ENCODE measurements at places on chromosomes 11 and 22. TPM values are rescaled to one million over a fixed set of nuclear protein-coding genes. Genes with fewer than 3 reads are reported as not detected.
A peak's percentile ranks its signal among the peaks of the same experiment; 100 is the strongest.

- H3K27ac ChIP-seq = no peak overlapping the region
- no peaks in the 10 kb centered on the region for H3K36me3 ChIP-seq
- no peak overlapping the region for H3K4me3 ChIP-seq
- no peak for DNase-seq
Observed at GRCh38 chr11:119983240-119983732, 154.6 kb downstream of the TRIM29 start.

DNA sequence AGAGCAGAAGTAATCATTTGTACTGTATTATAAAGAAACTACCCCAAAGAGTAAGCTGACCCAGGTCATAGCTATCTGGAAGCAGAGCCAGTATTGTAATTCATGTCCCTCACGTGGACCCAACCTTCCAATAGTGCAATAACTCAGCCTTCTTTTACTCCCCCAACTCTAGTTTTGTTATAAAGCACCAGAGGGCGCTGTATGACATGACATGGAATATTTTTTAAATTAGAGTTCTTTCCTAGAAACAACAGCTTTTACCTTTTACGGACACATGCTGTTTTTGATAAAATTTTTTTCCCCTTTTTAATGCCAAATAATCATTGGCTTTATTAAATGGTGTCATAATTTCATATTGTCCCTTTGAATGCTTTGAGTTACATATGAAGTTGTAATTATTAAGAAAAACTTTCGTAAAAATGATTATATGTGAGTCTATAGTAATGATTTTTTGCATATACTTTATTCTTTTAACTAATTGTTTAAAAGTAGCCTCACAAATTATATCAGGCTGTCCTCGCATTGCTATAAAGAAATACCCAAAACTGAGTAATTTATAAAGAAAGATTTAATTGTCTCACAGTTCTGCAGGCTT, 76.9 kb downstream of the DKK3 start:
- H3K27me3 ChIP-seq = no peaks in the 10 kb centered on the region
- no peak overlapping the region for H3K27ac ChIP-seq
- no peaks in the 10 kb centered on the region for H3K36me3 ChIP-seq
- H3K4me3 ChIP-seq = no peak overlapping the region
- no peaks in the 10 kb centered on the region for H3K4me1 ChIP-seq

DNA sequence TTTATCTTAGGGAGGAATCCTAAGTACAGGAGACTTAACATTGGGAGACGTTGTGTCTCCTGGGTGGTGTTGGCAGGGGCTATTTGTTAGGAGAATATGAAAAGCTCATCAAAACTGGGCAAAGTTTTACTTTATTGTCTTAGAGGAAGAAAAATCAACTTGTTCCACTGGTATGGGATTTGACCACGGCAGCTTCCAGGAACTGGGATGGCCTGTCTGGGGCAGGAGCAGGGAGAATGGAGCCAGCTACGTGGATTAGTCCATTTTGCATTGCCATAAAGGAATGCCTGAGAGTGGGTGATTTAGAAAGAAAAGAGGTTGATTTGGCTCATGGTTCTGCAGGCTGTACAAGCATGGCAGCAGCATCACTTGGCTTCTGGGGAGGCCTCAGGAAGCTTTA, 198.4 kb downstream of the ADAMTS15 start:
- H3K27ac ChIP-seq = no peak overlapping the region
- no peak for DNase-seq
- peaks cover 3% of the 10 kb centered on the region for H3K4me1 ChIP-seq
- no peak overlapping the region for H3K4me3 ChIP-seq
- no peaks in the 10 kb centered on the region for H3K36me3 ChIP-seq

DNA sequence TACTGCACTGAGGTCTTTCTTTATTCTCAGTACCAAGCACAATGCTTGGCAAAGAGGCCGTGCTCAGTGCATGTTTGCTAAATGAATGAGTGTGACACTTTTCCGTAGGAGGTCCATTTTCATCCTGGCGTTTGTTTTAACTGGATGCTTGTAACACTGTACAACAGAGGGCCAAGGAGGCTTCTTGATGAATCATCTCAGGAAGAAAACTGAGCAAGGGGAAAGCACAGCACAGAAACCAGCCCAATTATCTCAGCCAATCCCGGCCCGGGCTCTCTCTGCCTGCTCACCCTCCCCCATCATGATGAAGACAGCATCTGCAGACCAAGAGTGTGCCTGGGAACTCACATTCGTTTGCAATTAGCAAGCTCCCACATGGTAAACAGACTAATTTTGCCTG, 570.3 kb downstream of the OPCML start:
- H3K27ac ChIP-seq = no peak overlapping the region
- no peak for DNase-seq
- H3K4me3 ChIP-seq = no peak overlapping the region
- H3K36me3 ChIP-seq = no peaks in the 10 kb centered on the region
- no peaks in the 10 kb centered on the region for H3K4me1 ChIP-seq

GRCh38 chr11:19632499-19632834, 80.2 kb upstream of the NAV2 start:
- H3K27me3 ChIP-seq = no peaks in the 10 kb centered on the region
- peak overlapping the region; percentile 23 for H3K27ac ChIP-seq
- DNase-seq = no peak
- no peaks in the 10 kb centered on the region for H3K36me3 ChIP-seq

DNA sequence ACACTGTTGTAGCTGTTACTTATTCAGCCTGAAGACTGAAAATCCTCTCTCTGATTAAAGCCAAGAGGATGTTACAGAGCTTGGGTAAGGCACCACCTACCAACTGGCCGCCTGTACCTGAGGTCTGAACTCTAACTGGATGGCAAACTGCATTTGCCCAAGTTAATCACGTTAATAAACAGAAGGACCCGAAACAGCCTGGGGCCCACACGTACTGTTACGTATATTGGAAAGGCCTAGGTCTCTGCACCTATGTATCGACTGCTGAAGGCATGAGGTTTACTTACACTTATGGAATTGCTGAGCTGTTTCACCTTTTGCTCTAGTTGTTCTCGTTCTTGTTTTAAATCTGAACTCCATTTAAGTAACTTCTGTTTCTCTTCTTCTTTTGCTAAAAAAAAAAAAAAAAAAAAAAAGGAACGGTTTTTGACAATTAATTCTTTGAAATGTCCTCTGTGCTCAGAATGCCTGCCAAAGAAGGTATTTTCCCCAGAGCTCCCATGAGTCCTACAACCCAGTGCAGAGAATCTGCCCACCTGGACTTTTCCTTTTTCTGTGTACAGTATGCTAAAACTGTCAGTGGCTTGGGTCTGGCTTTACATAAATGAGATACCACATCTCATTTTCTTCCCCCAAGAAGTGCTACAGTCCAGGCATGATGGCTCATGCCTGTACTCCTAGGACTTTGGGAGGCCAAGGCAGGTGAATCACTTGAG, 13.1 kb downstream of the LARGE2 start:
- no peak overlapping the region for H3K4me3 ChIP-seq
- peaks cover 10% of the 10 kb centered on the region for H3K36me3 ChIP-seq
- DNase-seq = no peak
- no peak overlapping the region for H3K27ac ChIP-seq
- no peaks in the 10 kb centered on the region for H3K4me1 ChIP-seq
- H3K27me3 ChIP-seq = no peaks in the 10 kb centered on the region

GRCh38 chr11:65053827-65054508, 4.4 kb downstream of the NAALADL1 start:
- no peaks in the 10 kb centered on the region for H3K36me3 ChIP-seq
- no peaks in the 10 kb centered on the region for H3K27me3 ChIP-seq
- no peak overlapping the region for H3K27ac ChIP-seq
- no peak overlapping the region for H3K4me3 ChIP-seq
- no peak for DNase-seq

- H3K36me3 ChIP-seq = no peaks in the 10 kb centered on the region
- no peaks in the 10 kb centered on the region for H3K4me1 ChIP-seq
- no peaks in the 10 kb centered on the region for H3K27me3 ChIP-seq
Observed at GRCh38 chr22:49999063-49999945, 13.3 kb downstream of the IL17REL start.

The TCF20 gene
- polyA plus RNA-seq = 6.1 TPM

DNA sequence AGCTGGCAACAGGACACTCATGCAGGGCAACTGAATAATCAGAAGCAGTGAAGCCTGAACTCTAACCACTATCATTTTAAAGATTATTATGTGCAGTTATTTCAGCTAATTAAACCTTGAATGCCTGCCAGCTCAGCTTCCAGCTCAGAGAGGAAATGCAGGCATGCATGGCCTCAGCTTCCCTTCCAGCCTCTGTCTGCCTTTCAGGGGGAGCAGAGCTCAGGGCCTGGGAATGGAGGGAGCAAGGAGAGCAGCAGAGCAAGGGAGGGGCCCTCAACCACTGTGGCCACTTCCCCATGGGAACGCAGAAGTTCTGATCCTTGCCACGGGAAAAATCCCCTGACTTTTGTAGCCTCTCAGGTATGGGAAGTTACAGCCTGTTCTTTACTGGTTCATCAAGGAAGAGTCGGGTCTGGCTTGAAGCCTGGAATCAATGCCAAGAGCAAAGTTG, 32.5 kb upstream of the APLNR start:
- no peak overlapping the region for H3K4me3 ChIP-seq
- no peaks in the 10 kb centered on the region for H3K36me3 ChIP-seq
- no peaks in the 10 kb centered on the region for H3K27me3 ChIP-seq

DNA sequence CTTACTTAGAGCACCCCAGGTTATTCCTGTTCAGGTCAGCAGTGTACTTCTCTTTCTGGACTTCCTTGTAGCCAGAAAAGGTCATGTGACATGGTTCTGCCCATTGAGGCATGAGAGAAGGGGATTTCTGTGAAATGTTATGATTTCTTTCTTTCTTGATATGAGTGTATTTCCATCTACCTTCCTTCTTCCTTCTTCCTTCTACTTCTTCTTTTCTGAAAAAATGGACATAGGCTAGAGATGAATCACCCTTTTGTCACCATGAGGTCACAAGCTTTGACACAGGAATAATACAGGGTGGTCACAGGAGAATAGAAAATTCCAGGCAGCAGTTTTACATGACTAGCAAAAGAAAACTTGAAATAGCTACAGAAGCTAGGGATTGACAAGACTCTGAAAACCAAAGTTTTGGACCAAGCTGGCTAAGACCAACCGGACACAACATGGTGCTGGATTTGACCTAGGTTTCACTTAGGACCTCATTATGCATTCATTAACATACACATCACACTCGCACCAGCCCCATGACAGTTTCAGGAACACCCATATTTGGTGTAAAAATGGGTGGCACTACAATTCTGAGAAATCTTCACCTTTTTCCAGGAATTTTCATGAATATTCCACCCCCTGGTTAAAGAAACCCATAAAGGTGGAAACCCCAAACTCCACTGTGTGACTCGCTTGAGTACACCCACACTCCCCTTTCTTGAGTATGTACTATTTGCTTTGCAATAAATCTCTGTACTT, 21.2 kb upstream of the MAP6 start:
- no peak for DNase-seq
- no peaks in the 10 kb centered on the region for H3K36me3 ChIP-seq
- H3K27me3 ChIP-seq = no peaks in the 10 kb centered on the region
- H3K4me1 ChIP-seq = no peaks in the 10 kb centered on the region
- H3K4me3 ChIP-seq = no peak overlapping the region

The FERMT3 gene
- polyA plus RNA-seq = 22.2 TPM

The POTEH gene
- polyA plus RNA-seq = not detected

DNA sequence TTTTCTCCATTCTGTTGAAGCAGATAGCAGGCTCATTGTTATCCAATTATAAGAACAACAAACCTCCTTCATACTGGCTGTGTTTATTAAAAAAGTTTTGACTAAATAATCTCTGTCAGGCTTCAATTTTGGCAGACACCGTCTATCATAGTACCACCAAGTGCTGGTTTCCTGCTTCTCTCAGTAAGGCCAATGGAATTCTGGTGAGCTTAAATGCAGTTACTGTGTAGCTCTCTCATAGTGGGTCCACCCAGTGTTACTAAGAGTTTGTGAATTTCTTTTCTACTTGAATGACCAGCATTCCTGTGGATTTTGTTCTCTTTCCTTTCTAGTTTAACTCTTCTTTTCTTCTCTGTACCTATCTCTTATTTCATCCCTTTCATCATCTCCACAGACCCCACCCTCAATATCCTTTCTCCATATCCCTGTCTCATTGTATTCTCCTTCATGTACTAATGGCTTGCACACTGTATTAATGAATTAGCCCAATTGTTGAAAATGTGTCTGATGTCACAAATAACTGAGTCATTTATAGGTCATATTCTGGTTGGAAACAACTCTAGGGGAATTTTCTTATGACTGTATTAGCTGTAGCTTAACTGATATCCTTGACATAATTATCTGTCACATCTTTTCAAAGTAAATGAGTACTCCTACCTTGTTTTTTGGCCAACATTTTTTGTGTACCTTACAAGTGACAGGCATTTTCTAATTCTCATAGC, 372.1 kb downstream of the FAT3 start:
- H3K36me3 ChIP-seq = no peaks in the 10 kb centered on the region
- no peak overlapping the region for H3K4me3 ChIP-seq
- H3K27ac ChIP-seq = no peak overlapping the region
- no peaks in the 10 kb centered on the region for H3K27me3 ChIP-seq
- no peak for DNase-seq

GRCh38 chr11:17601676-17602075, 54.6 kb downstream of the OTOG start:
- H3K27ac ChIP-seq = no peak overlapping the region
- H3K4me3 ChIP-seq = no peak overlapping the region
- no peaks in the 10 kb centered on the region for H3K4me1 ChIP-seq
- no peaks in the 10 kb centered on the region for H3K27me3 ChIP-seq
